Cardiac fibroblast (primary cell): ENCODE measurements at places on chromosomes 3 and 15.
A peak's percentile ranks its signal among the peaks of the same experiment; 100 is the strongest.

DNA sequence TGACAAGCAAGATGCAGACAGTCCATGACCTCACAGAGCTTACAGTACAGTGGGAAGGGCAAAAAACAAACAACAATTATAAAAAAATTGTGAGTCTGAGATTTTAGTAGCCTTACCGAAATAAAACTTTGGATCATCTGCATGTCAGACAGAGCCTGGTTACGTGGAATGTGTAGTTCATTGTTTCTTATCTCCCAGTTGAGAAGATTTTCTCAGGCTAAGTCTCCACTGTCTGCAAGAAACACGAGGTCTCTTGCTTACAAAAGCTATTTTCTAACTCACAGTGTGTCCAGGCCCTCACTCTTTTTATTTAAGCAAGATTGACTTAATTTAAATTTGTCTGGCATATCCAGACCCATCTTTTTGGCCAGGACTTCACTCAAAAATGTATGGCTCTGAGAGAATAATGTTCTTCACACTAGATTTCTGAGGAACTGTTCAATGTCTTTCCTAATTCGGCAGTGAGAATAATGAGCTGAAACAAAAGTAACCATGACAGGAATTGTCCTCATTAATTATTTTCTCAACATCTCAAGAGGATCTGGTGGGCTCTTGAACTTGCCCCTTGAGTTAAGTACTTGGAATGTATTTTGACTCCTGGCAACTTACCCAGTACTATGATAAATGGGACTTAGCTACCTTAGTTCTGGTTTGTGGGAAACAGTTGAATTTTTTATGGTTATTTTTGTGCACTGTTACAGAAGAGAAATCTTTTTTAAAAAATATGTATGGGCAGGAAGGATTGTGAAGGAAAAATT lies 265.1 kb upstream of the COL8A1 start:
- peak; percentile 41 for DNase-seq

- no peak for DNase-seq
Measured at GRCh38 chr3:42504334-42505127, 2.1 kb downstream of the VIPR1 start.

DNA sequence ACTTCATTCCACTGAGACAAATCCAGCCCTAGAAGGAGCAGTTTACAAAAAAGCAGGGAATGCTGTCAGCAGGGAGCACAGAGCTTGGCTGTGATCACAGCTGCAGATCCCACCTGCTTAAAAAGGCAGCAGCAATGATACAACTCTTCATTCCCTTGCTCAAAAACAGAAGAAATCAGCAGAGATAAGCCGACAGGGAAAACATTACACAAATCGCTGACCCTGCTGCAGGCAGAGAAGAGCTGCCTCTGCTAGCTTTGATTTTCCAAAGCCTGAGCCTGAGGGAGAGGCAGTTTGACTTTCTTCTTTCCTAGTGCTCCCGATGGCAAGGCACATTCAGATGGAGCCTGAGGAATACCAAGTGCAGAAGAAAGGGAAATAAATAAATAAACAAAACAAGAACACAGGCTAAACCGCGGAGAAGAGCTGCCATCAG lies 80.2 kb downstream of the SHQ1 start:
- DNase-seq: no peak

- DNase-seq: no peak
Measured at GRCh38 chr15:68987676-68988075, 26.8 kb upstream of the NOX5 start.

- DNase-seq: no peak
Measured at GRCh38 chr15:49865925-49866757, 245.3 kb downstream of the DTWD1 start.

DNA sequence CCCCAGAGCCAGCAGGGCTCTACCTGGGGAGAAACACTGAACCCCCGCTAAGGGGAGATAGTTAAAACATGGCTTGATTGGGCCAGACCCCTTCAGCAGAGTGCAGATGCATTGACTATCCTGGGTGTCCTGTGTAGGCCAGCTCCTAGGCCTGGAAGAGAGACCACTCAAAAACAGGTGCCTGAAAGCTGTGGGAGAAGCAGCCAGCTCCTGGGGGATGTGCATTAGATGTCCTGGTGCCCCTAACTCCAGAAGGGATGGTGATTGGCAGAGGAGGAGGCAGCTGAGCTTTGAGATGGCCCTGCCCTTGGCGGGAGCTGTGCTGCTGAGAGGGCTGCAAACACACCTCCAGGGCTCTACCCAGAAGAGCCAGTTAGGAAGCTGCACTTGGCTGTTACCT lies 89.3 kb upstream of the PLXNA1 start:
- DNase-seq: no peak

DNA sequence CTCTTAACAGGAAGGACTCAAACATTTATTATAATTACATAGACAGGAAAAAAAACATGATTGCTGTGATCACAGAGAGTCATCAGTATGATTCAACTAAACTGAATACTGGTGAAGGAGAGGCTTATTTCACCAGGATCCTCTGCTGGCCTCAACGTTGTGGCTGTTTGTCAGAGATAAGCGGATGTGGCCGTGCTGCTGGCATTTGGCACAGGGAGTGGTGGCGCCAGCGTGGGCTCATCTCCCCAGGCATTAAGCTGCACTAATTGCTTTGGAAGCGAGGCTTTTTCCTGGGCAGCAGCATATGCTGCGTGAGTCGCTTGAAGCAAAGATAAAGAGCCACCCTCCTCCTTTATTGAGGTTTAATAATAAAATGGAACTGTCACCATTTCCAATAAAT lies 306.7 kb downstream of the LRTM1 start:
- DNase-seq: no peak

GRCh38 chr3:149736175-149736952 lies 15.9 kb downstream of the COMMD2 start:
- peak; percentile 54 for DNase-seq

GRCh38 chr3:150285601-150286000 lies 122.5 kb upstream of the TSC22D2 start:
- no peak for DNase-seq

DNA sequence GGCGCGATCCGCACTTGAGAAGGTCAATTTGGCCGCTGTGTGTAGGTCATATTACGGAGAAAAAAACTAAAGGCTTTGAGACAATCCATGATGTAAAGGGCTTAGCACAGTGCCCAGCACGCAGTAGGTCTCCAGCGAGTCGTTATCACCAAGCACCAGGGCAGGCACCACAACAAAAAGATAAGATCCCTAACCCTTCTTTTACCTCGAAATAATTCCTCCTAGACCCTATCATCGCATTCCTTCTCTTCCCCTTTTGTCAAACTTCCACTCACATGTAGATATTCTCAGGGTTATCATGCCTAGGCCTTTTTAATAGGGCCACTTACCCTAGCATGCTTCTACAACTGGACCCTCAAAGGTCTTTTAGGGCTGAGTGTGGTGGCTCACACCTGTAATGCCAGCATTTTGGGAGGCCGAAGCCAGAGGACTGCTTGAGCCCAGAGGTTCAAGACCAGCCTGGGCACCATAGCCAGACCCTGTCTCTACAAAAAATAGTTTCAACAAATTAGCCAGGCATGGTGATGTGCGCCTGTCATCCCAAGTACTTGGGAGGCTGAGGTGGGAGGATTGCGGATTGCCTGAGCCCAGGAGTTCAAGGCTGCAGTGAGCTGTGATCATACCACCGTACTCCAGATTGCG lies 13.5 kb downstream of the ZNF774 start:
- DNase-seq: no peak

DNA sequence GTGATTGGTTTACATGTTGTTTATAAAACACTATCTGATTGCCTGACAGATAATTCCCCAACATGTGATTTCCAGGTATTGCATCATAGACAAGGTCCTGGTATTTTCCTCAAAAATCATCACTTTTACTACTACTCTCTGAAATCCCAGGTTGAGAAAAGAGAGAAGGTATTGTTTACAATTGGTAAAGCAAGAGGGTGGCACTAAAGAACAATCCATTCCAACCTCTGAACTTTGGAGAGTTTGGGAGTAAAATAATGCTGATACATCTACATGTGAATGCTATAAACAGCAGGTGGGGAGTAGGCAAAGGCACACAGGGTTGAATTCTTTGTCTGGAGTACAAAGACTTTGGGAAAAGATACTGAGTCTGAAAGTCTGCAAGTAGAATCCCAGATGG lies 134.2 kb downstream of the WDR72 start:
- DNase-seq: no peak

- no peak for DNase-seq
Measured at GRCh38 chr3:8452112-8452511, 49.5 kb upstream of the LMCD1 start.

GRCh38 chr15:89111961-89112340 lies 23.7 kb downstream of the ABHD2 start:
- no peak for DNase-seq

- DNase-seq: peak; percentile 29
Measured at GRCh38 chr3:185687271-185687878, 101.3 kb downstream of the SENP2 start.

DNA sequence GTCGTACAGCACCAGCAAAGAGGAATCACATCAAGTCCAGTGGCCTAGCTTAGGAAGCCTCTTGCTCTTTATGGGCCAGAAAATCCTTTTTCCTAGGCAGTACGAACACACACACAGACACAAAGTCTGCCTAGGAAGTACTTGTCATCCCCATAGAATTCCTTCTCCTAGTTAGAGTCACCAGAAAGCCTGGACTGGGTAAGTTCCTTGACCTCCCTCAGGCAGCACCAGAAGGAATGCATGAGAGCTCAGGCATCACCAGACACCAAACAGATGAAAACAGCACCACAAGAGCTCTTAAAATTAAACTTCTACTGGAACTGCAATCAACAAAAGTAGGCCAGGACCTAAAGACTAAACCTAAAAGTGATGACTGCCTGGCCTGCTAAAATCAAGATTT lies 192.9 kb upstream of the CCDC54 start:
- DNase-seq: no peak

- peak; percentile 79 for DNase-seq
Measured at GRCh38 chr3:113758389-113759024, 11.7 kb downstream of the ATP6V1A start.

DNA sequence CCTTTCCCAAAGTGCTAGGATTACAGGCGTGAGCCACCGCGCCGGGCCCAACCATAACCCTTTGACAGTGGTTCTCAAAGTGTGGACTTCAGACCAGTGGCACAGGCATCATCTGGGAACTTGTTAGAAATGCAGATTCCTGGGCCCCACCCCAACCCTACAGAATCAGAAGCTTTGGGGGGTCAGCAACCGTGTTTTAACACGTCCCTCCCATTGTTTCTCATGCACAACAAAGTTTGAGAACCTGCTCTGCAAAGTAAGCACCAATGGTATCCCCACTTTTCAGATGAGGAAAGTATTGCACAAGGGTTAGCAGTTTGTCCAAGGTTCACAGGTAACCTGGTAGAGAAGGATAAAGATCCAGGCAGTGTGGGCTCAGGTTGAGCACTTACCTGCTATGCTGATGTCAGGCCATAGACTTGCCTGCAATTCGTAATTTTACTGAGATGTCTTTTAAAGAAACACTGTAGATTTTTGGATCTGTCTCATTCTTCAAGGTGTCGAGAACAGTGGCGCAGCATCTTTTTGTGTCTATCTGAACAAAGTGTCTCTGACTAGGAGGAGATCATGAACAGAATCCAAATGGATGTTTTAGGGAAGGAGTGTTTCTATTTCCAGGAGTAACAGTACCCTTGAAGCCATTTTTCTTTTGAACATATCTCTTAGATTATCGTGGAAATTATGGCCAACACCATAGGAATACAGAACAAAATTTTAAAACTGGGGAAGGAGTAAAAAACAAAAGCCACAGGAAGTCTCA lies 2.5 kb downstream of the GXYLT2 start:
- peak; percentile 5 for DNase-seq

GRCh38 chr3:127366383-127366782 lies 78.5 kb upstream of the PRR20G start:
- DNase-seq: peak; percentile 4

- no peak for DNase-seq
Measured at GRCh38 chr15:29034593-29035335, 149.0 kb downstream of the APBA2 start.

DNA sequence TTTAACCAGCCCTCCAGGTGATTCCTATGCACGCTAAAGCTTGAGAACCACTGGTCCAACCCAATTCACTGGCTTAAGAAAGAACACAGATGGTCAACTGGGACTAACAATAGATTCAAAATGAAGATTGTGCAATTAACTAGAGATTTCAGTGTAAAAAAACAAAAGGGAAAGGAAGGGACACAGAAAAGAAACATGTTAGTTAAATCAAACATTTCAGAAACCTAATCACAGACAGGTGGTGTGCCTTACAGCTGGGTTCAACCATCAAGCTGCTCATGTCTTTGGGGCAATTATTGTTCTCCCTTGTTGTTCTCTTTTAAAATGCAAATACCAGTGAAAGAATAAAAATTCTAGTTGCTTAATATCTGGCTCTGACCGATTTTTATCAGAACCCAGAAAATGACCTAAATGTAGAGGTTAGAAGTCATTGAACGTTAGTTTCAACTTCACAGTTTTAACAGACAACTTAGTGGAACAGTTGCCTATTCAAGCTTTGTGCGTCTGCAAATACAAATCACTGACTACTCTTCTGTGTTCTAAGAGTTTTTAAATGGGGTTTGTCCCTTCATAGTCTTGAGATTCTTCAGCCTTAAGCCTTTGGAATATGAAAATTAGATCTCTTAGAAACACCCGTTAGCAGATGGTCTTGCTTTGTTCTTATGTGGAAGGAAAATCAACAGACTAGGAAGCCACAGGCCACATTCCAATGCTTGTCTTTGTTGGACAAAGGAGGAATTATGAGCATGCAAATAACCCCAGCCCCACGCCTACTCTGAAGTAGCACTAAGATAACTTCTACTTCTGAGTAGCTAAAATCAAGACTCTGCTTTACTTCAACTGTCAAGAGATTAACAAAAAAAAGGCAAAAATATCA lies 223.4 kb downstream of the ATP8B4 start:
- peak; percentile 83 for DNase-seq
